ENCODE measurements at places on chromosomes 12 and 14.

GRCh38 chr12:124543052-124543589, 24.3 kb downstream of the NCOR2 start:
- peak; percentile 7 for DNase-seq

DNA sequence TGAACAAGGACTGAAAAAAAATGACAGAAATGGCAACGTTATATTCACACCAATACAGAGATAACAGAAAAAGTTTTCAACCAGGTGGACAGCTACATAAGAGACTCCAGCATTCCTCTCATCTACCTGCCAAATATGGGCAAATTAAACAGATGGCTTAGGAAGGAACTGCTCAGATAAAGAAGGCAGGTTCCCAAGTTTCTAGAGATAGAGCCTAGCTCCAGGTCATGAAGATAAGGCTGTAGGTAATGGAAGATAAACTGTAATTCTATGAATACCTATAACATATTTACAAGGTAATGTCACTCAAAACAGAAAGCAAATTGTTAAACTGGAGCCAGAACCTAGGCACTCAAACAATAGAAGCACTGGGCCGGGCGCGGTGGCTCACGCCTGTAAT, 42.5 kb downstream of the GIT2 start:
- no peak for DNase-seq

DNA sequence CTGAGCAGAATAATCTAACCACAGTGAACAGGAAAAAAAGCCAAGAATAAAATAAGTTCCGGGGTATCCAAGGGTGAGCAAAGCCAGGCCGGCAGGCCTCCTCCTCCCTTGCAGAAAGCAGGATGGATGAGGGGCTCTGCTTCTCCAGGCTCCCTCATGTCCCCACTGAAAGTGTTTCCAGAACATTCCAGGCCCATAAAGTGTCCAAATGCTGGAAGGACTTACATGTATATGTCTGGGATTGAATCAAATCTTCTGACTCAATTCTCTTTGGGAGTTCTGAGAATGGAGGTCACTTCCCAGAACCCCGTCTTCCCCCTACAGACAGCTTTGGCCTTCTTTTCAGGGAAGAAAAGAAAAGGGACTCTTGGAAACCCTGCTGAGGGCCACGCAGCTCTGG, 25.0 kb upstream of the BDKRB1 start:
- no peak for DNase-seq

DNA sequence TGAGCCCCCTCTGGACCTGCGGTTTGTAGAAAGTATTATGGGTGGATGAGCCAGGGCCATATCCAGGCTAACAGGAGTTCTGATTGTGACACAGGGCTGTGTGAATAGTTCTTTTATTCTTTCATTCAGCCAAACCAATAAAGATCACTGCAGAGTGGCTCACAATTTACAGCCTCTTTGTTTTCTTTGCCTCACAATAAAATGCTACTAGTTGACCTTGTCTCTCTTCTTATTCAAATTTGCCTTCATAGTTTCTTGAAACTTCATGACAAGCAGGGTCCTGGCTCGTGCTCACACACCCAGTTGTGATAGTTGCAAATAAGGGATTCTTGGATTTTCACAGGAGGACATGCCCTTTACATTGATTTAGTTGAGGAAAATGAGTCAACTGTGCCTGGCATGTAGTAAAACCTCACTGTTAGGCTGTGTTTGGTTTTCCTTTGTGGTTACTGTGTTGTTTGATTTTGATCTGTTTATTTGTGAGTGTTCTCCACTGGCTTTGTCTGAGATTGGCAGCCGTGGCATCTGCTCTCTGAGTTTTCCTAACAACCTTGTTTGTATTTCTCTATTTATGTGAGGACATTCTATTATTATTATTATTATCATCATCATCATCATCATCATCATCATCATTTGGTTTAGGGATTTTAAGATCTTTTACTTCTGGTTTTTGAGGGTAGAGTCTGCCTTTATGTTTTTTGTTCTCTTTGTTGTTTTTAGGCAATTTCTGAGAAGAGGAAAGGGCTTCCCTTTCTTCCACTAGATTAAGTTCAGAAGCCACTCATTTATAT, 2.7 kb upstream of the KRT6B start:
- no peak for DNase-seq

GRCh38 chr12:95674163-95674562, 116.4 kb downstream of the NTN4 start:
- DNase-seq: no peak

DNA sequence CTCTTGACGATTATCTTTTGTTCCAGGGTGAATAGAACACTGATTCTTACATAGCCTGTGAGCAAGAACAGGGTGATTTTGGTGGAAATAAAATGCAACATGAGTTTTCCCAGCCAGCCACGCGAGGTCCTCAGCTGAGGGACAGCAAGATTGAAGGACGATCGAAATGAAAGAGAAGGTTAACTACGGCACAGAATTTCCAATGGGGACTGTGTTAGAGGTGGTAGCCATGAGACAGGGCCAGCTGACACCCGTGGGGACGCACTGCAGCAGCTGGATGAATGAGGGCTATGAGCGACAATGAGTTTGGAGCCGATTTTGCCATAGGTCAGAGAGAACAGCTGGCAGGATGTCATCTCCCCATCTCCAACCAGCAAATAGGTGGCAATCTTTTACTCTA, 243.4 kb upstream of the PELI2 start:
- DNase-seq: peak; percentile 25

- peak; percentile 21 for DNase-seq
Observed at GRCh38 chr12:57834086-57834876, 12.2 kb downstream of the CTDSP2 start.
